ENCODE measurements at places on chromosomes 1 and 21.

GRCh38 chr1:193674292-193674944 lies 488.0 kb upstream of the B3GALT2 start:
- no peak for DNase-seq

DNA sequence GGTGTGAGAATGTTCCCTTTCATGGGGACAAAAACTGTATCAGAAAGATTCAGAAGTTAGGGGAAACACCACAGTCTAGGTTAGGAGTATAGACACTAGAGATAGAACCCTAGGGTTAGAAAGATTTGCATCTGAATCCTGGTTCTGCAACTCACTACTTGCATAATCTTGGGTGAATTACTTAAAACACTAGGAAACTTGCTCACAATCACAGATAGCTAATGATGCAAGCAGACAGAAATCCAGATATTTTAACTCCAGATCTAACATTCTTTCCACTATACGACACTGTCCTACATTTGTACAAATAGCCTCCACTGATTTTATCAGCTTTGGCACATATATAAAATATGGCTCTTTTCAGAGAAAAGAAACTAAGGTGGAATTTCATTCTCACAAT lies 30.8 kb upstream of the GLIS1 start:
- no peak for DNase-seq

- peak; percentile 12 for DNase-seq
Measured at GRCh38 chr1:211541720-211542477, 37.1 kb downstream of the SLC30A1 start.

GRCh38 chr1:34272152-34272551 lies 95.4 kb downstream of the C1orf94 start:
- DNase-seq, result no peak

DNA sequence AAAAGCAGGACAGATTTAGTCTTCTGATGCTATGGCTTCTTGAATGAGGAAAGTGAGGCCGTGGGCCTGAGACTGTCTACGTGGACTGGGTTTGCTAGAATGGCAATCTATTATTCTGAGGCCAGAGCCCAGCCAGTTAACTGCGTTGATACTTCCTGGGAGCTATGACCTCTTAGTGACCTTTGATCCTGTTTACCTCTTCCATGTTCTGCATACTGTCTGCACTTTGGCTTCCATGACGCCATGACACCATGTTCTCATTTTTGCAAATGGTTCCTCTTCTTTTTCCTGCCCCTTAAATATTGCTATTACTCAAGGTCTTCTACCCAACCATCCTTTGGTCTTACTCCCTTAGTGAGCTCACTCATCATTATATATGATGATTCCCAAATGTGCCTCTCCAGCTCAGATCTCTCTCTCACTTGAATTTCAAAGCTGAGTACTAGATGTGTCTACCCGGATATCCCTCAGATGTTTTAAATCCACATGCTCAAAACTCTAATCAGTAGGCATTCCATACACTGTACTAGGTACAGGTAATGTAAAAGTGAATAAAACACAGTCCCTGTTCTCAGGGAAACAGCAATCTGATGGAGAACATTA lies 66.1 kb upstream of the ATP1A1 start:
- DNase-seq, result no peak

DNA sequence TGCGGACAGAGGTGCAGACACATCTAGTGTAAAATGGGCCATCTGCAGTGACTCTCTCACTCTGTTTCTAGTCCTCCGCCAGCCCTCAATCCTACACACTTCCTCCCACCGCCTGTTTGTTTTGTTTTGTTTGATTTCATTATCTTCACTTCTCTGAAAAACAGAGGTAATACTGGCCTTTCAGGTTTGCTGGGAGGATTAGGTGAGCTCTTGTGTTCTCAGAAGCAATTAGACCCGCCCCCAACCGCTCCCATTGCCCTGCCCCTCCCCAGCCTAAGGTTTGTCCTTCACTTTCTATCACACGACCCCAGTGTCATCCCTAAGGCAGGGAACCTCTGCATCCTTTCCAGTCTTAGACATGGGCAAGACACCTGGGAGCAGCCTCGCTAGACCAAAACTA lies 43.2 kb upstream of the TACSTD2 start:
- DNase-seq, result no peak

- DNase-seq, result peak; percentile 98
Measured at GRCh38 chr1:33080885-33081553, at the start of gene AZIN2. TSS of gene AZIN2 (plus strand) at chr1:33081153. CDS start at chr1:33082250, 1,097 bp downstream.

- DNase-seq, result no peak
Measured at GRCh38 chr1:214029796-214030195, 42.0 kb downstream of the PROX1 start.

DNA sequence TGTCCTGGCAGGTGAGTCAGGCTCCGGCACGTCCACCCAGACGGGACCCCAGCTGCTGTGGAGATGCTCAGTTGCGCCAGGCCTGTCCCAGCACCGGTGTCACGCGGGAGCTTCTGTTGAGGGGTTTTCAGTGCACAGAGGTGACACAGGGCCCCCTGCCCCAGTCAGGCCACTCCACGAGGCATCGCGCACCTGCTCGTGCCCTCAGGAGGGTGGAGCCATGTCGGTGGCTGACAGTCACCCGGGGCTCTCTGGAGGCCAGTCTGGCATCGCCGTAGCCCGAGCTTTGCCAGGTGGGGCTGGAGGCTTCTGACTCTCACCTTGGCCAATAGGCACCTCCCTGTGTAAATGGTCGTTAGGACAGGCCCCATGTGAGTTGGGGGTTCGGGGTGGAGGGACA lies 11.1 kb downstream of the TMEM240 start:
- no peak for DNase-seq

DNA sequence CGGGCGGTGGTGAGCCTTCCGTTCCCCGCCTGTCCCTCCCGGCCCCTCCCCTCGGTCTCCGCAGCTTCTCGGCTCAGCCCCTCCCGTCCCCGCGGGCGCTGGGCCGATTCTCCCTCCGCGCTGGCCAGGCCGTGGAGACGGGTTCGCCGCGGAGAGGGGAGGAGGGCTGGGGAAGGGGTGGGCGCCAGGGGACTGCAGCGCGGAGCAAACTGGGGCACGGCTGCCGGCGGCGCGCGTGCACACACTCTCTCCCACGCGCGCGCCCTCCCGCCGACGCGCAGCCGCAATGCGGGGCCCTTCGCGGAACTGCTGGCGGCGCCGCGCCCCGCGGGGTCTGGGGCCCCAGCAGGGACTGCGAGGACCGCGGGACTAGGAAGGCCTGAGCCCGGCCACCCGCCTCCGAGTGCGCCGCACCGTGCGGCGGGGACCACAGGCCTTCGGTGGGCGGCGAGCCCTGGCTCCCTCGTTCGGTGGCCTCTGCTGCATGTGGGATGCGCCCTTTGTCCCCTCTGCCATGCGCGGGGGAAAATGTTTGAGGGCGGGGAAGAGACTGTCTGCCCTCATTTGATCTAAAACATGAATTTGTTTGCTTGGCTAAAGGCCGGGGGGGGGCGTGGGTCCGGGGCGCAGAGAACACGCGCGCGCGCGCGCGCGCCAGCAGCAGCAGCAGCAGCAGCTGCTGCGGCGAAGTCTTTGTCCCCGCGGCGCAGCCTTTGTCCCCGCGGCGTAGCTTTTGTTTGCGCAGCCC lies 90.7 kb upstream of the VAMP3 start:
- DNase-seq, result peak; percentile 17

DNA sequence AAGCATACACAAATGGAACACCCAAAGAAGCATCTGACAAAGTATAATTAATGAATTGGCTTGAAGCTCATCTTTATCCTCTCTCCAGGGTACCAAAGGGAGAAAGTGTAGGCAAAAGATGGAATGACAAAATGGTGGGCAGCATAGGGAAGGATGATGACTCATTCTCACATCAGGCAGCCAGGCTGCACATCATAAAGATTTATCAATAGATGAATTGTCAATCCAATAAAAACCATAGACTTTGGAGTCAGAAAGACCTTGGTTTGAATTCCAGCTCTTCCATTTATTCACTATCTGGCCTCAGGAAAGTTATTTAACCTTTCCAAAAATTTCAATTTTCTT lies 138.5 kb downstream of the TNR start:
- DNase-seq, result no peak

GRCh38 chr1:58149271-58149812 lies 397.2 kb downstream of the OMA1 start:
- DNase-seq, result no peak

DNA sequence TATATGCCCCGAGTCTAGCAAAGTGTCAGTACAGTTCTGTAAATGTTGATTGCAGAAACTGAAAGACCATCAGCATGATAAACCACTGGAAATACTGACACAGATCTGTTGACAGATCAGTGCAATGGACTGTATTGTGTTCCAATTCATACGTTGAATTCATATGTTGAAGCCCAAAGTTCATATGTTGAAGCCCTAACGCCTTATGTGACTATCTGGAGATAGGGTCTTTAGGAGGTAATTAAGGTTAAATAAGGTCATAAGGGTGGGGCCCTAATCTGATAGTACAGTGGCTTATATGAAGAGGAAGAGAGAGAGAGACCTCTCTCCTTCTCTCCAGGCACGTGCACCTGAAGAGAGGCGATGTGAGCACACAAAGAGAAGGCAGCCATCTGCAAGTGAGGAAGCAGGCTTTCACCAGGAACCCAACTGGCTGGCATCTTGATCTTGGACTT lies 144.7 kb downstream of the MRPL39 start:
- no peak for DNase-seq

GRCh38 chr1:53614231-53615021 lies 124.5 kb downstream of the GLIS1 start:
- DNase-seq, result no peak

- no peak for DNase-seq
Measured at GRCh38 chr1:51922040-51922439, 43.5 kb upstream of the NRDC start.

- no peak for DNase-seq
Measured at GRCh38 chr1:192877283-192877886, 68.5 kb downstream of the RGS2 start.

DNA sequence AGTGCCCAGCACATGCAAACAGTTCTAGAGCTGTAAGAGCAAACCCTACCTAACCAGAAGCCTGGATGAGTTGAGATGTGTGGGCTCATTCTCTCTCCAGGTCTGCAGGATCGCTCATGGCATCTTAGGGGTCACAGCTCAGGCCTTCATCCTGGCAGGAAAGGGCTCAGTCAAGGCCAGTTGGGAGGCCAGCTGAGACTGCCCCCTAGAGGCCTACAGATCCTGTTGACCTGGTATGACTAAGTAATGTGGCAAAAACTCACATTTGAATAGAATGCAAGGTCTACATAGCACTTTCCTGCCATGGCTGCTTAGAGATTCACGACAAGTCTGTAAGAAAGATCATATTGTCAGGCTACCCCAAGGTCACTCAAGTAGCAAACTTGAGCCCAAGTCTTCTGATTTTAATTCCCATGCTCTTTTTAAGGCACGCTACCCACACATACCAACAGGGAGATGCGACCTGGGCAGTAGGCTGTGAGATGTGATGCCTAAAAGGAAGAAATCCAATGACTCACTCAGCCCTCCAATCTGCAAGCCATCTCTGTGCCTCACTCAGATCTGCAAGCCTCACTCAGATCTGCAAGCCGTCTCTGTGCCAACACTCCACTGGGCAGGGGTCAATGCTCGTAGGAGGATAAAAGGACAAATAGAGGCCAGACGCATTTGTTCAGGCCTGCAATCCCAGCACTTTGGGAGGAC lies 5.1 kb upstream of the CAPN8 start:
- peak; percentile 41 for DNase-seq

GRCh38 chr1:228259951-228260350 lies 52.1 kb downstream of the OBSCN start:
- no peak for DNase-seq

GRCh38 chr1:25569597-25570396 lies 26.4 kb downstream of the LDLRAP1 start:
- no peak for DNase-seq

GRCh38 chr1:179883040-179883744 lies 1.1 kb downstream of the TOR1AIP1 start:
- DNase-seq, result no peak

- DNase-seq, result no peak
Measured at GRCh38 chr1:91075233-91076135, 53.6 kb upstream of the ZNF644 start.

DNA sequence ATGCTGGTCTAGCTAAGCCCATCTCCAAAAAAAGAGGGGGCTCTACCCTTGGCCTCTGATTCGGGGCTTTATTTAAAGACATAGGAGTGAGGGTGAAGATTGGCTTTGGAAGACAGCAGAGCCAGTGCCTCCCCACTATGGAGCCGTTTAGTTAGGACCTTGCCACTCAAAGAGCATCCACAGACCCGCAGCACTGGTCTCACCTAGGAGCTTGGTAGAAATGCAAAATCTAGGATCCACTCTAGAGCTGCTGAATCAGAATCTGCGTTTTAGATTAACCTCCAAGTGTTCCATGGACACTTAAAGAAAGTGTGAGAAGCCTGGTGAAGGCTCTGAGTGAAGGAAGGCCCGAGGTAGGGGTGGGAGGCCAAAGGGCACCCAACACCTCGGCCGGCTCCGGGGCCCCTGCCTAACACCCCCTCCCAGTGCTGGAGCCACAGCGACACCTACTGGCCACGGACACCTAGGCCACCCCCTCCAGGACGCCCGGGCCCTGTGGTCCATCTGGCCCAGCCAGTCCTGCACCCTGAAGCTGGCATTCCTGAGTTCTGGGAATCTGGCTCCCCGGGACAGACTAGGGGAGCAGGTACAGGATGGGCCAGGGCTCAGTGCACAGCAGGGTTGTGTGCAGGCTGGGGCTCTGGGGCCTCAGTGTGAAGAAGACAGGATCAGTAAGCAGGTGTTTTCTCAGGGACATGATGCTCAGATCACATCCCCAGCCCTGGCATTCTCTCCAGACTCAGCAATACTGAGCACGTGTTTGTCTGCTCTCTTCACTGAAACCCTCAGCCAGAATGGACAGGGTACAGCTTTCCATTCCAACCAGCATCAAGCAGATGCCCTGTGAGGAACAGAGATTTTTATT lies 79.2 kb downstream of the TMEM53 start:
- DNase-seq, result peak; percentile 88

DNA sequence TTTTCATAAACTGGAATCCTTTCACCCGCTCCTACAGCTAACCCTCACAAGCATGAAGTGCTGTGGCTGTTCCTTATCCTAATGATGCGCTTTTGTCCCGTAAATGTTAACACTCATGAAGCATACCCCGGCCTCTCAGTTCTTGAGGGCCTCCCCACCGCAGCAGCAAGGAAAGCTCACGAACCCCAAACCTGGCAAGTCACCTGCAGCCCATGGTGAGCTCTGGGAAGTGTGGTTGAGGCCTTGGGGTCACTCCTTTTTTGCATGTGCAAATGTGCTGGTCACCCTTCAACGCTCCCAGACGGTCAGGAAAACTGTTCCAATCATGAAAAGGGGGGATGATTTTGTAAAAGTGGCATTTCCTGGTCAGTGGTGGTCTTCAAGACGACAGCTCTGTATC lies 124.6 kb downstream of the PRDM2 start:
- no peak for DNase-seq

GRCh38 chr21:25772686-25773085 lies 37.9 kb downstream of the GABPA start:
- DNase-seq, result no peak

DNA sequence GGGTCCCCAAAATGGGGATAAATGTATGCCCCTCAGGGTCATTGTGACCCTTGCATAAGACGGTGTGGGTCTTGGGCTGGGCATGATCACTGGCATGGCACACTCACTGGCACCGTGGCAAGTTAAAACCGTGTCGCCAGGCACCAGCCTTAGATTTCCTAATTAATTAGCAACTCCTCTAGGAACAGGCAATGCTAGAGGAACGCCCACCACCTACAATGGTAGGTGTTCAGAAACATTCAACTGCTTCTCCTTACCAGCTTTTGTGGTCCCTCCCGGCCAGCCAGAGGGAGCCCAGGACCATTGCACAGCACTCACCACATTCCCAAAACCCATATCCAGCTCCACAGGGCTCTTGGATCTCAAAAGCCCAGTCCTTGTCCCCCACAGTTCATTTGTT lies 36.4 kb downstream of the EPHA2 start:
- DNase-seq, result no peak

All from activated naive CD4-positive, alpha-beta T cell treated with anti-CD3 and anti-CD28 coated beads for 36 hours (primary cell).